ENCODE measurements at places on chromosomes 4 and X.

GRCh38 chr4:37725718-37726117 is 39.5 kb upstream of the RELL1 start:
- no peak for DNase-seq

DNA sequence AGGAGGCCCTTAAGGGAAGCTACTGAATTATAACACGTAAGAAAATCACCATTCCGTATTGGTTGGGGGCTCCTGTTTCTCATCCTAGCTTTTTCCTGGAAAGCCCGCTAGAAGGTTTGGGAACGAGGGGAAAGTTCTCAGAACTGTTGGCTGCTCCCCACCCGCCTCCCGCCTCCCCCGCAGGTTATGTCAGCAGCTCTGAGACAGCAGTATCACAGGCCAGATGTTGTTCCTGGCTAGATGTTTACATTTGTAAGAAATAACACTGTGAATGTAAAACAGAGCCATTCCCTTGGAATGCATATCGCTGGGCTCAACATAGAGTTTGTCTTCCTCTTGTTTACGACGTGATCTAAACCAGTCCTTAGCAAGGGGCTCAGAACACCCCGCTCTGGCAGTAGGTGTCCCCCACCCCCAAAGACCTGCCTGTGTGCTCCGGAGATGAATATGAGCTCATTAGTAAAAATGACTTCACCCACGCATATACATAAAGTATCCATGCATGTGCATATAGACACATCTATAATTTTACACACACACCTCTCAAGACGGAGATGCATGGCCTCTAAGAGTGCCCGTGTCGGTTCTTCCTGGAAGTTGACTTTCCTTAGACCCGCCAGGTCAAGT is 6.9 kb upstream of the MSANTD1 start:
- DNase-seq = no peak

- DNase-seq = no peak
Observed at GRCh38 chrX:50448565-50448964, 22.1 kb downstream of the DGKK start.

DNA sequence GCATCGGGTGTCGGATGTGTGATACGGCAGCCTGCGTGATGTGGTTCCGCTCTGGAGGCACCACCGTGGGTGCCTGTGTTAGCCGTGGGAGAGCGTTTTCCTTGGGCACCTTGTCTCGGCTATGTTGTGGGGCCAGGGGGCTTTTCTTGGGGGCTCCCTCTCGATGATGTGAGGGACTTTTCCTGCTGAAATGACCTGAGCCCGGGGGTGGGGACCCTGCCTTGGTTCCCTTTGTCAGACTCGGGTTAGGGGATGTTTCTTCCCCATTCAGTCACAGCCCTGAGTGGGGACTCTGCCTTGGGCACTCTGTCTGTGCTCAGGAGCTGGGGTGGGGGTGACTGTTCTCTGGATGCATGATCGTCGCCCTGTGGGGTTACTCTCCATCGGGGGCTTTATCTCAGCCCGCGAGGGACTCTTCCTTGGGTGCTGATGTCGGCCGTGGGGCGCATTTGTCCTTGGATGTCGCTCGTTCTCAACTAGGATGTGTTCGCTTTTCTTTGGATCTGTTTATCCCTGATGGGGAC is 26.7 kb downstream of the CT45A3 start:
- no peak for DNase-seq

- DNase-seq = no peak
Observed at GRCh38 chr4:135917011-135917410, 1615.3 kb downstream of the PCDH18 start.

GRCh38 chr4:137206781-137207180 is 325.5 kb downstream of the PCDH18 start:
- DNase-seq = no peak

DNA sequence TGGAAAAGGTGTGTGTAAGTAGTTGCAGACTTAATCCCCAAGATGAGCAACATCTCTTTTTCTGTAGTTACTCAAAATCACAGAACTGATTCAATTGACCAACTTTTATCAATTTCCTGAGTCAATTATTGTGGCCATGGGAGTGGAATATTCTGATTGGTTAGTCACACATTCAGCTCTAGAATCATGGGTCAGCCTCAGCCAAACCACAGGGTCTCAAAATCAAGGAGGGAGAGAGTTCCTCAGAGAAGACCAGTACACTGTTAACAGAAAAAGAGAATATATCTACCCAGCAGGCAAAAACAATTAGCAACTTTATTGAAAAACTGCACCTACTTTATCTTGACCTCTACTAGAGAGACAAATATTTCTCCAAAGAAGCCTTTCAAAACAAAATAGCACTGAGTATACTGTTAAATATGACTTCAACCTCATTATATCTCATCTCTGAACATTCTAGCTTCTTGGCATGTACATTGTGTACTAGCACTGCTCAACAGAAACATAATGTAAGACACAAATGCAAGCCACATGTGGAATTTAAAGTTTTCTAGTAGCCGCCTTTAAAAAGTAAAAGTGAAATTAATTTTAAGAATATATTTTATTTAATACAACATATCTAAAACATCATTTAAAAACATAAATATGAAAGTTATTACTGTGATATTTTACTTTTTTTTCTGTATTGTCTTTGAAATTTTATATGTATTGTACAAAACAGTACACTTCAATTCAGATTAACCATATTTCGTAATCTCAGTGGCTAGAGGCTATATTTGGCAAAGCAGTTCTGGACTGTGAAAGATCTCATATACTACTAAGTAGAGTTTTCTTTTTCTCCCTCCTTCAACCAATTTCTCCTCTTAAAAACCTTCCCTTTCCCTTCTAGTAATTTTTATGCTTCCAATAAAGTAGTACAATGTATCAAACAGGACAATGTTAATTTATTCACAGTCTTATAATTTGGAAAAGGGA is 11.8 kb upstream of the LCORL start:
- no peak for DNase-seq

GRCh38 chr4:145823743-145824142 is 114.9 kb downstream of the ZNF827 start:
- no peak for DNase-seq

GRCh38 chr4:66017671-66018070 is 347.4 kb upstream of the EPHA5 start:
- DNase-seq = no peak

DNA sequence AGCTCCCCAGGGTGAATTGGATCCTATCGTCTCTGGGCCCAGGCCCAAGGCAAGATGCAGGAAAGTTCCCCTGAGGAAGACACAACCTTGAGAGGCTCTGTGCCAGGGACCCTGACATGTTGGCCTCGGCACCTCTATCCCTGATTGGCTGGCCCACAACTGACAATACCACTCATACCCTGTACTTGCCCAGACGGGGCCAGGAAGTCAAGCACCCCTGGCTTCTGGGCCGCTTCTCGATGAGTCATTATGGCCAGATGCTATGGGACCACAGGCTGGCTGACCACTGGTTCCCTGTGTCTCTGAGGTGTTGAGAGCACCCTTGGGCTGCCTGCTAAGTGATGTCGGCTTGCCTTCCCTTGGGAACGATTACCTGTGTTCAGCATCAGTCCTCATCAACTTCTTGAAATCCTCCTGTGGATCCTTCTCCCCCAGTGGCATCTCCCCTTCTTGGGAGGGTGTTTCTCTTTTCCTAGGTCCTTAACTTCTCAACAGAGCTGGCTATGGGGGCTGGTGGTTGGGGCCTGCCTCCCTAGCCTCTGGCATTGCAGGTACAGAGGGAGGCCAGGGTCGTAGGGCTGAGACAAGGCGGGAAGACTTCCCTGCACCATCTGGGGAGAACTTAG is 54.5 kb upstream of the MAMLD1 start:
- no peak for DNase-seq

DNA sequence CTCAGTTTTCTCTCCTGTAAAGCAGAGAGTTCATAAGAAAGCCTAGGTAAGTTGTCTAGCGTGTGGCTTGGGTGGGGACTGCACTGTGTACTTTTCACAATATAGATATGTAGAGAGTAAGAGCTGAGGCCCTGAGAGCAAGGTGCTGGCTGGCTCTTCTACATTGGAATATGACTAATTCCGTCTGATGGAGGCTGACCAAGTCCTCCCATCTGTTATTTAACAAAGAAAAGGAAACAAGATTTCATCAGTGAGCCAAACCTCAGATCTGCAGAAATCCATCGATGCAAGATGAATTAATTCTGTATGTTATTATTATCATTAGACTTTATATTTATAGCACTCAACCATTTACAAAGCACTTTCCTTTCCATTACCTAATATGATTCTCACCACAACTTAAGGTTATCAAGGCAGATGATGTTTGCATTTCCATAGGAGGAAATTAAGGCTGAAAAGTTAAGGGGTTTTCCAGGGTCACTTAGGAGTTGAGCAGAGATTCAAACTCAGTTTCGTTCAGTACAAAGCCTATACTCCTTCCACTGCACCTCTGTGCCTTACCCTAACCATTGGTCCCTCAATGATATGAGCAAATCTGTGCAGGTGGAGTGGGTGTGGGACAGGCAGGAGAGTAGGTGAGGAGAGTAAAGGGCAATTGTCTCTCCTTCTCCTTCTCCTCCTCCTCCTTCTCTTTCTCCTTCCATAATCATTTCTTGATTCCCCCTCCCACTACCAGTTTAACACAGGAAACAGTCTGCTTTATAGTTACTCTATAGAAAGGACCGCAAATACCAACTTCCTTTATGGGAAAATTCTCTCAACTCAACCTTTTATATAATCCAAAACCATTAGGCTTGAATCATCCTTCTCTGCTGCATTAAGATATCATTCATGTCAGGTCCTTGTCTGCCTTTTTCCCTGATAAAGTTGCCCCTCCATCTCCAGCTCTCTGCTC is 27.6 kb upstream of the SRD5A3 start:
- DNase-seq = no peak

DNA sequence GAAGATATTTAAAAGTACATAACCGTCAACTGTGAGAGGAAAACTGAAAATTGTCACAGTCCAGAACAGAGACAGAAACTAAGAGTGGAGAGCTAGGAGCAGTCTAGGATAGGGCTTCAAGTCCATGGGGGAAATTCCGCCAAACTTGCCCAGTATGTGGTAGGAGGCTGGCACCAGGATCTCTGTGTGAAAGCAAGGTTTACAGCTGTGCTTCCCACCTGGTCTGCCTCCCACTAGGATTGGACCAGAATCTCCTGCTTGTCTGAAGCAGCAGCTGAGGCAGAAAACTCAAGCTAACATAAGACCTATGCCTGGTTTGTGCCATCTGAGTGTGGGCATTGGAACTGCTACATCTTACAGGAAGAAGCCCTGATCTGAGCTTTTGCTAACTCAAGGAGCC is 18.6 kb upstream of the FHL1 start:
- DNase-seq = no peak

DNA sequence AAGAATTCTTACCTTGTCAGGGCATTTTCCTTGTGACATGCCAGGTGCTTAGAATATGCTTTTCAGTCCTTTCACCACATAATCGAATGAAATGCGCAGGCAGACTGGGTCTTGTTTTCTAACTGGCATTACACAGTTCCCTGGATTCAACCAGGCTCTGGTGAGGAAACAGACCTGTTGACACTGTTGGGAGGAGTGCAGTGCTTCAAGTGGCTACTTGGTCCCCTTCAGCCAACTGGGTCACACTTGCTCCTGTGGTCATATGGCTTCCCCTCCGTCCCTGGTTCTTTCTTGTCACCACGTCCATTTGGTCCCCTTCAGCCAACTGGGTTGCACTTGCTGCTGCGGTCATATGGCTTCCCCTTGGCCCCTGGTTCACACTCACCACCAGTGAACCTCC is 9.7 kb downstream of the SMIM20 start:
- DNase-seq = no peak

GRCh38 chrX:71941776-71942175 is 31.1 kb downstream of the NHSL2 start:
- DNase-seq = no peak

- DNase-seq = no peak
Observed at GRCh38 chr4:64334964-64335363, 74.3 kb downstream of the TECRL start.

DNA sequence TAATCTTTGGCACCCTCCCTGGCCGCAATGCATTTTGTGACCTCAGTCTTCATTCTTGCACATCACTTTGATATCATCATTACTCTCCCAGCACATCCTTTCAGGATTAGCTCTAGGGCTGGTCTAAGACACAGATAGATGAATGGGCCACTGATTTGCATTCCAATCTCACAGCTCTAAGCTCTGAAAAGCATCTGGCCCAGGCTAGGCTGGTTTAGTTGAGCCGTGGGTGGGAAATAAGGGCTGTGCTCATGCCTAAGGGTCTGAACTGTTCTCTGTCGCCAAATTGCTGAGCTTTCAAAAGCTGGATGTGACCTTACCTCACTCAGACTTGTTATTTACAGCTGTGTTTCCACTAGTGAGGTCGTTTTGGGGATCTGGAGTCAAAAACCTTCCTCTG is 30.0 kb upstream of the SLC9A7 start:
- no peak for DNase-seq

GRCh38 chr4:188839704-188840103 is 700.5 kb downstream of the TRIML1 start:
- DNase-seq = no peak

Data from stimulated activated CD8-positive, alpha-beta memory T cell treated with anti-CD3 and anti-CD28 coated beads, Interleukin-7, amount 100 ng/mL, for 48 hours (primary cell).